Fibroblast of pulmonary artery (primary cell): ENCODE measurements at places on chromosomes 1 and 21.

GRCh38 chr1:12179111-12179519 is 12.3 kb downstream of the TNFRSF1B start:
- DNase-seq, result peak; percentile 61

DNA sequence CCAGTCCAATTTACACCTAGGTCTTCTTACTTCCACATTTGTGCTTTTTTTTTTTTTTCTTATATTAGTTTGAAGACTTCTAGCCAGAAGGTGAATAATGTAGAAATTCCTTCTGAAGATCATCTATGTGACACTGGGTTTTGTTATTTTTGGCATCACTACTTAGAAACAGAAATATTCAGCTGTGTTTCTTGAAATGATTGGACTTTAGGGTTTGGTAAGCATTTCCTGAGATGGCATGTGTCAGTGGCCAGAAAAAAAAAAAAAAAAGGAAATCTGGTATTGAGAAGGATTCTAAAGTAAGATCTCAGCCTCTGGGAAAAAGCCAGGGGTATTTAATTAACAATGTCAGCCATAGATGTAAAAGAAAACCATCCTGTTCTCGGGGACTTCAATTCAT is 43.4 kb upstream of the LRRC8C start:
- DNase-seq, result peak; percentile 52

DNA sequence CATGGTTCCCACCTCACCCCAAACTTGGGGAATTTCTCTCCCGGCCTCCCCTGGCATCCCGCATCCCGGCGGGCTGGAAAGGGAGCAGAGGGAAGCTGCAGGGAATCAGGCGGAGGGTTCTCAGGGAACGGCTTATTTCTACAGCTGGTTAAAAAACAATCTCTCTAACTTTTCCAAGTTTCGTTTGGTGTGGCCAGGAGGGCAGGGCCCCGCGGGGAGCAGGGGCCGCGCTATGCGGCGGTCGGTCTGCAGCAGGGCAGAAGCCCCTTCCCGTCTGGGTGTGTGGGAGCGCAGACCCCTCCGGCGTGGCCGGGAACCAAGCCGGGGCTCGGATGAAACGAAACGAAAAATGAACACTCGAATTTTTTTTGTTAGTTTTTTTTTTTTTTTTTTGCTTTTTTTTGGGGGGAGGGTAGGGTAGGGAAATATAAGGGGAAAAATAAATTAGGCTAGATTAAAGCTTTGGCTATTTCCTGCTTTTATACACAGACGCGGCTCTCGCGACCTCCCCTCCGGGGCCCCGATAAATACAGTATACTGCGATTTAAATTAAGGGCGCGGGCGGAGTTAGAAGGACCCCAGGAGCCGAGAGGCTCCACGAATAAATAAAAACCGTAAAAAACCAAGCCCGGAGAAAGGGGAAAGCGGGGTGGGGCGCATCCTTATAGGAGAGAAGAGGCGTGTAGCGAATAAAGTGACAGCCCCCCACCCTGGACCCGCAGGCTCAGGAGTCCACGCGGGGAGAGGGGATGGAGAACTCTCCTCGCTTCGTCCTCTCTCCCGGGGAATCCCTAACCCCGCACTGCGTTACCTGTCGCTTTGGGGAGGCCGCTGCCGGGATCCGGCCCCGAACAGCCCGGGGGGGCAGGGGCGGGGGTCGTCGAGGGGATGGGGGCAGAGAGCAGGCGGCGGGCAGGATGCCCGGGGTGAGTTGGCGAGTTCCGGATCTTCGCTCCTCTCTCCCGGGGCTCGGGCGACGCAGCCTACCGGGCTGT is 2.1 kb downstream of the POU3F1 start:
- no peak for DNase-seq

GRCh38 chr1:28326984-28327383 is 1.9 kb upstream of the MED18 start:
- no peak for DNase-seq

- DNase-seq, result no peak
Measured at GRCh38 chr1:204079608-204079999, 6.7 kb downstream of the SOX13 start.

GRCh38 chr1:200660719-200661118 is 9.0 kb downstream of the DDX59 start:
- DNase-seq, result peak; percentile 46

GRCh38 chr1:241822846-241823245 is 25.2 kb upstream of the EXO1 start:
- DNase-seq, result no peak

GRCh38 chr21:15264084-15264665 is 199.4 kb upstream of the NRIP1 start:
- DNase-seq, result no peak

DNA sequence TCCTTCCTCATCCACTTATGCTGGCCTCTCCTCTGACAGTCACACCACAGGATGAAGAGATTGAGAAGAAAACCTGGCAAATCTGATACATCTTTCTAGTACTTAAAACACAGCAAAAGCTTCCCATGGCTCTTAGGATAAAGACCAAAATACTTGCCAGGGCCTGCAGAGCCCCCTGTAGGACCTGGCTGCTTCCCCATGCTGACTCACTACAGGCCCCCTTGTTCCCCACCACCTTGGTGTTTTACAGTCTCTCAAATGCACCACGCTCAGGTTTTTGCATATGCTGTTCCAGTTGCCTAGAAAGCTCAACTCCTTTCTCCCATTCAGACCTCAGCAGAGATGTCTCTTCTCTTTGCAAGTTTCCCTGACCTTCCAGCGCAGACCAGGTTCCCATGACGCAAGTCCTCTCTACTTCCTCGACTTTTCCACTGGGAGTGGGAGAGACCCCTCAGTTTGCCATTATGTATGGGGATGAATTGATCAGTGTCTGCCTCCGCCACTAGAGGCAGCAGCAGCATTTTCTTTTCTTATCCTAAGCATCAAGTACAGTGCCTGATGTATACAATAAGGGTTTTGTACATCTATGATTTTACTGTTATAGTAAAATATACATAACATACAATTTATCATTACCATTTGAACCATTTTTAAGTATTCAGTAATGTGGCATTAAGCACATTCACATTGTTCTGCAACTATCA is 113.8 kb upstream of the C8B start:
- no peak for DNase-seq

- no peak for DNase-seq
Measured at GRCh38 chr1:10633416-10633815, 158.7 kb downstream of the PEX14 start.

DNA sequence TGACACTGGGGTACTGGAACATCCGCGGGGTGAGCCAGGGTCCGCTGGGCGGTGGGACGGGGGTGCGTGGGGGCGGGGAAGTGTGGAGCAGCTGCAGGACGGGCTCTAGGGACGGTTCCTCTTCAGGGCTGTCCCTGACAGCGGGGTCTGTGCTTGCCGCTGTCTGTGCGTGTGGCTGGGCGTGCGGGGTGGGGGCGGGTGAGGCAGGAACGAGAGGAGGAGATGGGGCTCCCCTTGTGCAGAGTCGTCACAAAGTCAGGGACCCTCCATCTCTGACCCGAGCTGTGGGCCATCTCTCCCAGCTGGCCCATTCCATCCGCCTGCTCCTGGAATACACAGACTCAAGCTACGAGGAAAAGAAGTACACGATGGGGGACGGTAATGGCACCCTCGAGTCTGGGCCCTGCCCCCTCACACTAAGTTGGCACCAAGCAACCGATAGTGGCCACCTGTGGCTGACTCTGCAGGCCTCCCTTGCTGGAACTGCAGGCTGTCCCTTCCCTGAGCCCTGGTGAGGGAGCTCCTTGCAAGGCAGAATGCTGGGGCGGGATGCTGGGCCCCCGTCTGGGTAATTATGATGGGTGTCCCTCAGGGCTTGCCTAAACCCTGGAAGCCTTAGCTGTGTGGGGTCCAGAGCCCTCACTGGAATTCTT is 392 bp downstream of the GSTM2 start:
- no peak for DNase-seq

- peak; percentile 77 for DNase-seq
Measured at GRCh38 chr1:32215629-32216480, 6.3 kb downstream of the TMEM234 start.

- DNase-seq, result no peak
Measured at GRCh38 chr1:26915204-26915842, 1.5 kb upstream of the NR0B2 start.

GRCh38 chr1:170340308-170340707 is 191.7 kb upstream of the GORAB start:
- peak; percentile 44 for DNase-seq

GRCh38 chr1:4380564-4381168 is 273.7 kb upstream of the AJAP1 start:
- DNase-seq, result no peak

GRCh38 chr21:35648512-35648911 is 411.8 kb downstream of the SETD4 start:
- DNase-seq, result no peak

- DNase-seq, result no peak
Measured at GRCh38 chr1:37002898-37003297, 31.4 kb downstream of the GRIK3 start.

DNA sequence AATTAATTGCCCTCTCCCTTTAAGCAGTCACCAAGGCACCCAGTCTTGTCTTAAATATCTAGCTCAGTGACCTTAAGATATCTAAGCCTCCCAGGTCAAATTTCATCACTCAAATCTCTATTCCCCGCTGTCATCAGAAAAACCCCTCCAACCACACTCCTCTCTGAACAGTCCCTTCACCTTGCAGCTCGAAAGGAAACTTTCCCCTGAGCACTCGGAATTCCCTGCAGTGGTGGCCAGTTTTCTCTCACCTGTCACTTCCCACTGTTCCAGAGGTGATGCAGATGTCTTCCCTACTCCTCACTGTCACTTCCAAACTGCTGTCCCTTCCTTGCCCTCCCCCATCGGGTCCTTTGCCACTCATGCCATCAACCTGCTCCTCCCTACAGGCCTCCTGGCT is 15.3 kb upstream of the SSX2IP start:
- no peak for DNase-seq

DNA sequence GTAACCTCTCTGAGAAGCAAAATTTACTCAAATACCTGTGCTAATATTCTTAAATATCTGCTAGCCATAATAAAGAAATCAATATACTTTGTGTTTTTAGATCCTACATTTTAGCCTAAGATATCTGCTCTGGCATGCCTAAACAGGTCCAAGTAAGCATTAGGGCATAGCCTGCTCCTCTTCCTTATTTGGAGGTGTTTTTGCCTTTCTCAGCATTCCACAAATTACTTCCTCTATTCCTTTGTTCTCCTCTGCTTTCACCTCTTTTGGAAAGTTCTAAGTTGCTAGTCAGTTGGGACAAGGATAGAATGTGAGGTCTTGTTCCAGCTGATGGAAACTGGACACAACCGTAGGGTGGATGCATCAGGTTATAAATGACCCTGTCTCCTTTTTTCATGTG is 7.2 kb upstream of the OR10X1 start:
- DNase-seq, result no peak

GRCh38 chr1:58816072-58816746 is 32.4 kb upstream of the JUN start:
- DNase-seq, result peak; percentile 86

- no peak for DNase-seq
Measured at GRCh38 chr1:200128944-200129879, 101.7 kb downstream of the NR5A2 start.

DNA sequence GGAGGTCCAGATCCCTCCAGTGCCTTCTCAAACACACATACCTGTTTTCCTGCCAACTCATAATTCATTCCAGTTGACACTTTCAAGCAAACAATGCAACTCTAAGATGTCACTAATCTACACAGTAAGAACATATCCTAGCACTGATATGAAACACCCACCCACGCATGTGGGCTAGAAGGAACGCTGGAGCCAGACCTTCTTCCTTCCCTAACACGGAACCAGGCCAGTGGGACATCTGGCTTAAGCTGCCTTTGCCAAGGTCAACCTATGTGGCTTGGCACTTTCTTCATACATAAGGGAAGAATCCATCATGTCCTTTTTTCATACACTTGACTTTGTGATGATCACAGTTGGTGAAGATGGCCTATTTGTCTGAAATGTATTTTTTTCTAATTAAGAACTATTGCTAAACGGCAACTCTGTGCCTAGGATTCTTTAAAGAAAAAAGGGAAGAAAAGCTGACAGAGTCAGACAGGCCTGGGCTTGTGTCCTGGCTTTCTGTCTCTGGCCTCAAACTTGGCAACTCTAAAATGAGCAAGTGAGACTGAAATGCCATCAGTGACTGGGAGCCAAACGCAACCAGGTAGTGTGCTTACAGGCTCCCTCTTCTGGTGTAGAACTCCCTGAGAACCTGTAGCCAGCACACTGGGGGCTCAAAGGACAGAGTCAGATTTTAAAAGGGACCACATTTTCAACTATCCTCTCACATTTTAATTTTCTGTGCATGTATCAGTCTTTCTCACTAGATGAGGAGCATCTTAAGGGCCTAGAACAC is 92.6 kb upstream of the BEND5 start:
- DNase-seq, result peak; percentile 46

- peak; percentile 67 for DNase-seq
Measured at GRCh38 chr1:38005195-38006007, at the start of gene FHL3. TSS of gene FHL3 (minus strand) at chr1:38005514. CDS start at chr1:37999412, 6,102 bp downstream.

DNA sequence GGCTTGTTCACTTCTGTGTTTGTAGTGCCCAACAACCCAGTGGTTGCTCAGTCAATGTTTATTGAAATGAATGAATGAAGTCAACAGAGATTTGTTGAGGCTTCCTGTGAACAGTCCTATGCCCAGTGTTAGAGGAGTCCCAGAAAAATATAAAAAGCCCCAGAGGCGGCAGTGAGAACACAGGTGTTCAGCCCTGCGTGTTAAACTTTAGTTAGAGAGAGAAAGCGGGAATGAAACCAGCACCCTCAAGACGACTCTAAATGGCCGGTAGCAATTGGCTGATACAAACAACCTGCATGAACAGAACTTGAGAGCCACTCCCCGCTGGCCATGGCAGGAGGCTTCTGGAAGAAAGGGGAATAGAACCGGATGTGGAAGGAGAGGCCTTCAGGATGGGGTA is 22.6 kb downstream of the TMEM51 start:
- DNase-seq, result no peak
